ENCODE measurements at places on chromosomes 3 and 15. TPM values are rescaled to one million over a fixed set of nuclear protein-coding genes. Genes with fewer than 3 reads are reported as not detected.

- DNase-seq = no peak
- H3K27ac ChIP-seq = no peak overlapping the region
- no peaks in the 10 kb centered on the region for H3K27me3 ChIP-seq
- no peak overlapping the region for H3K4me3 ChIP-seq
Observed at GRCh38 chr3:115670911-115671310, 47.6 kb downstream of the GAP43 start.

GRCh38 chr3:100465892-100466777, 26.3 kb upstream of the TMEM45A start:
- no peaks in the 10 kb centered on the region for H3K4me1 ChIP-seq
- H3K27me3 ChIP-seq = no peaks in the 10 kb centered on the region
- H3K27ac ChIP-seq = no peak overlapping the region
- H3K4me3 ChIP-seq = no peak overlapping the region

DNA sequence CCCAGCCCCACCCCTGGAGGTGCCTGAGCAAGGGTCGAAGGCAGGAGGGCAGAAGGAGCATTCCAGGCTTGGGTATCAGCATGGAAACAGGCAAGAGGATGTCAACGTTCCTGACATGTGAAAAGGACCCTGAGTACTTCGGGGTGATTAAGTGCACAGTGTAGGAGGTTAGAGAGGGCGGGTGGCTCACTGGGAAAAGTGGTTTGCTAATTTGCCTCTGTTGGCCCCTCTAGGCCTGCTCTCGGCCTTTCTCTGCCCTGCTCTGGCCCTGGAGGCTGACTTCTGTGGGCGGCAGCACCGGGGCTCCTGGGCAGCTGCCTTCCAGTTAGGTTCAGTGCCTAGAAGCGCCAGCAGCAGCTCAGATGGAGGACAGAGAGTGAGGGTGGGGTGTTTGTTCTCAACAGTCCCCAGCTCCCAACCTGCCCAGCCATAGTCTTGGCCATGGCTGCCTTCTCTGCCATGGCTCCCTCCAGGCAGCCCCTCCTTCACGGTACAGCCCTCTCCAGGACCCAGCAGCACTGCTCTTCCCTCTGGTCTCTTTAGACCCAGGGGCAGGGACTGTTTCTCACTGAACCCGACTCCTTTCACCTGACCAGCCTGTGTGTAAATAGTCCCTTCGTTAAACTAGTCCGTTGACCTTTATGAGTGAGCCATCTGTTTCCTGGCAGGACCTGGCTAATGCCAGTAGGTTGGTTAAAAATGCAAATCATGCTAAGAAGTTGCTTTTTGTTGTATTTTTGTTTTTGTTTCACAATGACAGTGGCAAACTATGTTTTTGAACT, 107.1 kb upstream of the TPM1 start:
- H3K4me3 ChIP-seq = no peak overlapping the region
- H3K4me1 ChIP-seq = peaks cover 10% of the 10 kb centered on the region
- no peak for DNase-seq
- H3K27me3 ChIP-seq = no peaks in the 10 kb centered on the region
- H3K27ac ChIP-seq = no peak overlapping the region

DNA sequence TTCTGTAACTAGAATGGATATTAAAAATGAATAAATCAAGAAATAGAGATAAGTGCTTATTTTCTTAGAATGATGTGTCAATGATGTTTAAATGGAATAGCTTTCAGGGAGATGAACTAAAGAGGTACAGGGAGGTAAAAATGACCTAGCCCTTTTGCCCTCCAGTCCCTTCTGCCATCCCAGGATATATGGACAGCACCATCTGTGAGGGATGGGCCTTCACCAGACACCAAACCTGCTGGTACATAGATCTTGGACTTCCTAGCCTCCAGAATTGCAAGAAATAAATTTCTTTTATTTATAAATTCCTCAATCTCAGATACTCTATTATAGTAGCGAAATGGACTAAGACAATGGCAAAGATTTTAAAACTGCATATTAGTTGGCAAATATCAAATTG, 352.0 kb upstream of the THBS1 start:
- no peak overlapping the region for H3K4me3 ChIP-seq
- DNase-seq = no peak
- no peak overlapping the region for H3K27ac ChIP-seq
- H3K4me1 ChIP-seq = no peaks in the 10 kb centered on the region
- no peaks in the 10 kb centered on the region for H3K36me3 ChIP-seq

DNA sequence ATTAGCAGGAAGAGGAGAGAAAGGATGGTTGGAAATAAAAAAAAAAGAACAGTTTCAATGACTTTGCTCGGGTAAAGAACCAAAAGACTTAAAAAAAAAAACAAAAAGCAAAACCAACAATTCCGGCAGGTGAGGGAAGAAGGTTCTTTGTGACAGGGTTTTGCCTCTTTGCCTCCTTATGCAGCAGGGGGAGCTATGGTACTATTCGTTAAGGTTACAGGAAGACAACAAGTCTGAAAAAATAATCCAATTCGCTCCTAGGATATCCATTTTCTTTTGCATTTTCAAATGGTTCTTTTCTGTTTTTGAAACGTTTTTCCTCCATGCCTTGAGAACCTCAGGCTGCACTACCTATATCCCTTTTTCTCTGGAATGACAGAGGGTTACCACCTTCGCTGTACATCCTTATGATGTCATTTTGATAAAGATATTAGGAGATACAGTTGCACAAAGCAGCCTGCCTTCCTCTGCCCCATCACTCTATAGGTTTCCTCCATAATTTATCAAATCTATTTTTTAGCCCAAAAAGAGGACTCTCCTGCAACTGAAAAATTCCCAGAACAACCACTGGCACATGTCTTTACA, 55.0 kb downstream of the CFAP20DC start:
- DNase-seq = no peak
- H3K36me3 ChIP-seq = no peaks in the 10 kb centered on the region
- H3K4me3 ChIP-seq = no peak overlapping the region
- no peak overlapping the region for H3K27ac ChIP-seq
- peaks cover 6% of the 10 kb centered on the region for H3K4me1 ChIP-seq

DNA sequence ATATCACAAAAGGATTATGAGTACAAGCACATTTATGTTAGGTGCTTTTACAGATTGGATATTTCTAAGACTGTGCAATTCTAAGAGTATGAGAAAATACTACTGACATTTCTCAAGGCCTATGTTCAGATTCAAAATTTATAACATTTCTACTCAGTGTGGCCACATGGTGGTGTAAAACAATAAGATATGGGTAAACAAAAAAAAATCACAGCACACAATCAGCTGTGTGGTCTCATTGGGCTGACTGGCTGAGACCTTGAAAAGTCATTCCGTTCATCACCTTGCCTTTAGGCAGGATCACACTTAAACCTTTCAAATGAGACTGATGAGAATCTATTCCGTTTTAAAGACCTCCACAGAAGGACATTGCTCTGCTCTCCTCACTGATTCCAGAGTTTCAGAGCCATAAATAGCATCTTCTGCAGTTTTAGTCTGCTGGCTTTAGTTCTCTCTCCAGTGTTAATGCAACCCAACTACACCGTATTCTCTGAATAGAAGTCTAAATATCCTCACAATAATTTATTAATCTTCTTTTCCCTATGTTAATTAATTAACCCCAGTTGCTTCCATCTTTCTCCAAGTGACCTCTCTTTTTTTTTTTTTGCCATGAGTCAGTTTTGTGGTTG, 158.2 kb downstream of the SPATA16 start:
- H3K27ac ChIP-seq = no peak overlapping the region
- H3K4me1 ChIP-seq = no peaks in the 10 kb centered on the region
- H3K36me3 ChIP-seq = no peaks in the 10 kb centered on the region

- H3K27ac ChIP-seq = no peak overlapping the region
- H3K36me3 ChIP-seq = peaks cover 38% of the 10 kb centered on the region
- no peaks in the 10 kb centered on the region for H3K4me1 ChIP-seq
- no peak overlapping the region for H3K4me3 ChIP-seq
- H3K27me3 ChIP-seq = no peaks in the 10 kb centered on the region
Observed at GRCh38 chr15:25401501-25401900, 37.3 kb downstream of the UBE3A start.

GRCh38 chr15:46525984-46526725, 891.3 kb downstream of the SQOR start:
- no peak for DNase-seq
- H3K4me3 ChIP-seq = no peak overlapping the region
- no peaks in the 10 kb centered on the region for H3K4me1 ChIP-seq
- H3K27me3 ChIP-seq = no peaks in the 10 kb centered on the region
- no peaks in the 10 kb centered on the region for H3K36me3 ChIP-seq
- H3K27ac ChIP-seq = no peak overlapping the region

DNA sequence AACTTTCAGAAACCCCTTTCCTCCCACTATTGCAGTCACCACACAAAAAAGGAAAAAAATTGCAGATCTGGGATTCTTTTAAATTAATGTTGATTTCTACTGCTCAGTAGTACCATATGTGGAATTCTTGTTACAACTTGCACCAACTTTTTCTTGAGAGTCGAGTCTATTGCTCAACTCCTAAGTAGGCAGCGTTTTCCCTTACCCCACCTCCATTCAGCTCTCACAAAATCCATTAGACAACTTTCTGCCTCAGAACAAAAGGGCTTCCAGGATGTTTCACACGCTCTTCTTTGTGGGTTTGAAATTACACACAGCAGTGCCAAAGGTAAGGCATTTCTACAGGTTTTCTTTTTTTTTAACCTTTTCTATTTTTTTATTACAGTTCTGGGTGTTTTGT, 179.5 kb downstream of the ANXA2 start:
- H3K27me3 ChIP-seq = no peaks in the 10 kb centered on the region
- H3K36me3 ChIP-seq = no peaks in the 10 kb centered on the region
- H3K27ac ChIP-seq = no peak overlapping the region
- no peaks in the 10 kb centered on the region for H3K4me1 ChIP-seq
- H3K4me3 ChIP-seq = no peak overlapping the region

GRCh38 chr15:71448688-71449114, 333.4 kb downstream of the THSD4 start:
- no peaks in the 10 kb centered on the region for H3K36me3 ChIP-seq
- no peaks in the 10 kb centered on the region for H3K27me3 ChIP-seq
- peaks cover 25% of the 10 kb centered on the region for H3K4me1 ChIP-seq
- peak overlapping the region; percentile 51 for H3K27ac ChIP-seq
- no peak overlapping the region for H3K4me3 ChIP-seq
- DNase-seq = no peak

GRCh38 chr3:101779047-101779821, at the start of gene NXPE3:
TSS of gene NXPE3 (plus strand) at chr3:101779211. CDS start at chr3:101785597, 6,386 bp downstream.
- DNase-seq = no peak
- H3K27ac ChIP-seq = peak within 1 kb of the TSS; percentile 80
- peak within 1 kb of the TSS; percentile 72 for H3K4me3 ChIP-seq
- peaks cover 25% of the 10 kb centered on the region for H3K4me1 ChIP-seq

DNA sequence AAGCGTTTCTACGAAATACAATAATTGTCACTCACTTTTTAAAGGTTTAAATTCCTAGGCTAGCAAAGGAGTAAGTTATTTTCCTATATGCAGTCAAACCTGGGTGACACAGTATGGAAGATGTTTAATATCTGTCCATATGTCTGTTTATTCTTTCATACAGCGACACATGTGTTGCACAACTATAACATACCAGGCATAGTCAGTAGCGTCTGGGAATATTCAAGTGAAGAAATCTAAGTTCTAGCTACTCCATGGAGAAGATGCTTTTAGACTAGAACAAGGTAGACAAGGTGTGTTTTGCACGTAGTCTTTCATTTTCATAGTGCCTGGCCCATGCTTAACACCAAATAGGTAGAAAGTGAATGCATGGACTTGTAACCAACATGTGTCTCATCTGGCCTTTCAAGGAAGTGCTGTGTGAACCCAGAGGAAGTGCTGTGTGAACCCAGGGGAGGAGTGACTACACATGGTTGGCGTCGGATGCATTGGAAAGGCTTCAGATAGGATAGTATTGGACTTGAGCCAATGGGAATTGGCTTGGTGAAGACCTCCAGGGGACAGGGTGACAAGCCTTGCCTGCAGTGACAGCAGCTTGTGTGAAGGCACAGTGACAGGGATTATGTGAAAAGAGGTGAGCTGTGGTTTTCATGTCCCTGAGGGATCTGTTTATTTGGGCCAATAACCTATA, 267.0 kb downstream of the PTPRG start:
- no peaks in the 10 kb centered on the region for H3K4me1 ChIP-seq
- H3K27ac ChIP-seq = no peak overlapping the region
- no peaks in the 10 kb centered on the region for H3K36me3 ChIP-seq
- H3K4me3 ChIP-seq = no peak overlapping the region
- no peaks in the 10 kb centered on the region for H3K27me3 ChIP-seq

GRCh38 chr3:139323146-139323545, 20.7 kb upstream of the MRPS22 start:
- H3K4me1 ChIP-seq = no peaks in the 10 kb centered on the region
- no peaks in the 10 kb centered on the region for H3K36me3 ChIP-seq
- H3K27me3 ChIP-seq = no peaks in the 10 kb centered on the region
- H3K27ac ChIP-seq = no peak overlapping the region

- peaks cover 52% of the 10 kb centered on the region for H3K4me1 ChIP-seq
- H3K27me3 ChIP-seq = no peaks in the 10 kb centered on the region
- H3K27ac ChIP-seq = peak within 1 kb of the TSS; percentile 99
- no peaks in the 10 kb centered on the region for H3K36me3 ChIP-seq
- peak within 1 kb of the TSS; percentile 82 for H3K4me3 ChIP-seq
Observed at GRCh38 chr3:28348629-28349468, at the start of the genes AZI2 and ZCWPW2. TSS of gene AZI2 (minus strand) at chr3:28348824. CDS start at chr3:28340617, 8,207 bp downstream. TSS of gene ZCWPW2 (plus strand) at chr3:28348721. CDS start at chr3:28413069, 64,348 bp downstream.

DNA sequence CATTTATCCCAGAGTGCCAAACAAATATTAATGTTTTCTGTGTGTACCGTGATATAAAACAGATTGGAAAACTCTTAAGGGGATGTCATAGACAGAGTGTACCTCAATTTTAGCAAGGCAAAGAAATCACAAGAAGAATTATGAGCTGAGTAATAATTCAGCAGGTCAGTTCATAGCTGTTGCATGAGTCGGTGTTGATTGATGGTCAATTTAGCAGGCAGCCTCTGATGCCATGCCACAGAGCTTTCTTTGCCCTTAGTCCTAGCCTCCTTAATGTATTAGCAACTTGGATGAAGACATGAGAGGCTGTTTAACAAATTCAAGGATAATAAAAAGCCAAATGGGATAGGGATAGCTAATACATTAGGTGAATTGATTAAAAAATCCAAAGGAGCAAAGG, 6.8 kb downstream of the SLC35A5 start:
- no peak overlapping the region for H3K27ac ChIP-seq
- H3K4me3 ChIP-seq = no peak overlapping the region
- DNase-seq = no peak
- no peaks in the 10 kb centered on the region for H3K36me3 ChIP-seq
- H3K27me3 ChIP-seq = no peaks in the 10 kb centered on the region
- peaks cover 6% of the 10 kb centered on the region for H3K4me1 ChIP-seq

DNA sequence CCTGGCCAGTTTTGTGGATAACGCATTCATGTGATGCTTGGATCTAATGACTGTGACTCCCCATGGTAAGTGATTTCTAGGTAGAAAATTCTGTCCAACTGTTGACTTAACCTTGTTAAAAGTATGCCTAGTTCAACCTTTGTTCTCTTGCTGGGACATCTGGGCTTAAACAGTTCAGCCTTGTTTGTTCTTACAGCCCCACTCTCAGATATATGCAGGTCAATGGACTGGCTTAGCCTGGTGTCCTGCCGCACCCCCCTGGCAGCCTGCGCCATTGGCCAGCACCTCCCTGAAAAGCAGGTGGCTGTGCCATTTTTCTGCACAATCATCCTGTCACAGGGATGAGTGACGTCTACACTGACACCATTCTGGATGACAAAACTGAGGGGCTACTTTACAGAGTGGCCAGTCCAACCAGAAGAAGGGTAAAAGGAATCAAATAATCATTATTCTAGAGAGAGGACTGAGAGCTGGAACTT, 244.7 kb upstream of the ONECUT1 start:
- H3K27ac ChIP-seq = no peak overlapping the region
- no peaks in the 10 kb centered on the region for H3K27me3 ChIP-seq
- H3K4me1 ChIP-seq = no peaks in the 10 kb centered on the region
- DNase-seq = no peak
- no peaks in the 10 kb centered on the region for H3K36me3 ChIP-seq
- H3K4me3 ChIP-seq = no peak overlapping the region

Gene GRAMD2A
- total RNA-seq = 7.4 TPM

Gene ZNF774
- 8.3 TPM for total RNA-seq

Gene CYP1A2
- total RNA-seq = not detected

Gene FMN1
- total RNA-seq = 20.1 TPM

Gene CCDC54
- total RNA-seq = not detected

Gene PLA2G4D
- 26.5 TPM for total RNA-seq
